ENCODE measurements at places on chromosomes 13 and 19.

DNA sequence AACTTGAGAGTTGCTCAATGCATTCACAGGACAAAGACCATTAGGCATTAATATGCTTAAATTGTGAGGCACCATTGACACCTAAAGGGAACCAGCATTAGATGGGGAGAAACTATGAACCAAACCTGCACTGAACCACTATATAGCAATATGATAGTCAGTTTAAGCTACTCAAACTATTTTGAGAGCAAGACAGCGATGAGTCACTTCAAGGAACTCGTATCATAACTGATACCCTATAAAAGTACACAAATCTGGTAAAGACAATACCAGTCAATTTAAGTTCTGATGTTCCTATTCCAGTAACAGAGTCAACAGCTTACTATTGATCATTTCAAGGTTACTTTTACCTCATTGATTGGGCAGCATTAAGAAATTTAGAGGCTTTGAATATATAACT is 151.3 kb upstream of the ATXN8OS start:
- no peak for DNase-seq

GRCh38 chr13:28046981-28047380 is 53.4 kb downstream of the FLT3 start:
- no peak for DNase-seq

DNA sequence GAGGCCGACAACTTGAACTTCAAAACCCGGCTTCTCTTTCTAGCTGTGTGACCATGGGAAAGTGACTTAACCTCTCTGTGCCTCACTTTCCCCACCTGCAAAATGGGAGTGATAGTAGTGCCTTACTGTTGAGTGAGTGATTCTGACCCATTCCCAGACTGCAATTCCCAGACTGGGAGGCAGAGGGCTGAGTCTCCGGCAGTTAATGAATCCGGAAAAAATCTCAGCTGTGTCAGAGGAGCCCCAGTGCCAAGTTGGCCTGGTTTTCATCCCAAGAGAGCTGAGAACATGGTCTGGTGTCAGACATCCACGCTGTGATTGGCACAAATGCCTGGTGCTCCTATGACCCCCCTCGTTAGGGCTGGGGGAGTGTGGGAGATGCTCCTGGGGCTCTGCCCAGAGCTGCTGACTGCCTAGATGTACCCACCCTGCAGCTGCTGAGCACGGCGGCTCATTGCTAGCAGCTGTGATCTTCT is 50.0 kb downstream of the PIN1 start:
- peak; percentile 26 for DNase-seq

DNA sequence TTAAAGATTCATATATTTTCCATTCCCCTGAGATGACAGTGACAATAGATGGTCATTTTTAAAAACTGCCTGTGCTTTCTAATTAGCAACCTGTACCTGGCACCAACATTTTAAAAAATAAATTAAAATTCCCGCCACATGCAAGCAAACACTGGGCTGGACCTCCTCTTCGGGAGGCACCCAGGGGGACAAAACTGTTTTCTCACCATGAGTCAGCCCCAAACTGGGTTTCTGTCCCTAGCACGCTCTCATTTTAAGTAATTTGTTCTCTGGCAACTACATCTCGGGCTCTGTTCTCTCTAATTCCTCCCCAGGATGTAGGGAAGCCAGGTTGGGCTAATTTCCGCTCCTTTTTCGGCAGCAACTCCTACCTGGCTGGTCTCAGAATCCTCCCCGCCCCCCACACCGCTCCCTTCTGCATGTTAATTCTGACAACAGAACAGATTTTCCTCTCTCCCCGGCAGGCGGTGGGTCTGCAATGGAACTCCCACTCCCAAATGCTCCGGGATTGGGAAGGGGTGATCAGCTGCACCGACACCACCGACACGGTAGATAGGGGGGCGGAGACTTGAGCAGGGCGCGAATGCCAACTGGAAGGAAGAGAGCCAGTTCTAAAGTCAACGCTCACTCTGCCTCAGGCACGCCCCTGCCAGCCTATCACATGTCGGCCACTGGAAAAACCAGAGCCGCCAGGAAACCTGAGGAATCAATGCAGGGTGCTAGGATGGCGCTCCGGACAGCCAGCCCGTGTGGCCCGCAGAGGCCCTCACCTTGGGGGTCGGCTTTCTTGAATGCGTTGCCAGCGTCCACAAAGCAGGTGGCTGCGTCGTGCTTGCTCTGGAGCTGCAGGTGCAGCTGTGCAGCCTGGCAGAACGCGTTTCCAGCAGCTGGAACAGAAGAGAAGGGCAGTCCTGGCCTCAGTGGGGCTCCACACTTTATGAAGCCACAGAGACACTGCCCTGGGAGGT is 14.7 kb downstream of the NAPA start:
- no peak for DNase-seq

DNA sequence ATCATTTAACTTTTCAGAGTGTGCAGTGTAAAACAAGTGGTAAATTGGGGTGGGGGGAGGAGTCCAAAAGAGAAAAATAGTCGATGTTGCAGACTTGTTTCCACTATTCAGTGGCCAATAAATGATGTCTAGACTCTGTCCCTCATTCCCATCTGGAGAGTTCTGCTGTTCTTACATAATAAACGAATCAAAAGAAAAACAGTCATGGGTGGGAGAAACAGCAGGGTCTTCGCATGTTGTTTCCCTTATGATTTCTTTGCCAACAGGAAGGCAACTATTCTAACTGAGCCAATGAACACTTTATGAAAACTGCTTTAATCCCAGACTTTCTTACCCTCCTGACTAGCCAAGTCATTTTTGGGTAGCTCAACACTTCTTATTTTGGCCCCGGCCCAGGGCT is 615.5 kb downstream of the FGF9 start:
- DNase-seq = no peak

DNA sequence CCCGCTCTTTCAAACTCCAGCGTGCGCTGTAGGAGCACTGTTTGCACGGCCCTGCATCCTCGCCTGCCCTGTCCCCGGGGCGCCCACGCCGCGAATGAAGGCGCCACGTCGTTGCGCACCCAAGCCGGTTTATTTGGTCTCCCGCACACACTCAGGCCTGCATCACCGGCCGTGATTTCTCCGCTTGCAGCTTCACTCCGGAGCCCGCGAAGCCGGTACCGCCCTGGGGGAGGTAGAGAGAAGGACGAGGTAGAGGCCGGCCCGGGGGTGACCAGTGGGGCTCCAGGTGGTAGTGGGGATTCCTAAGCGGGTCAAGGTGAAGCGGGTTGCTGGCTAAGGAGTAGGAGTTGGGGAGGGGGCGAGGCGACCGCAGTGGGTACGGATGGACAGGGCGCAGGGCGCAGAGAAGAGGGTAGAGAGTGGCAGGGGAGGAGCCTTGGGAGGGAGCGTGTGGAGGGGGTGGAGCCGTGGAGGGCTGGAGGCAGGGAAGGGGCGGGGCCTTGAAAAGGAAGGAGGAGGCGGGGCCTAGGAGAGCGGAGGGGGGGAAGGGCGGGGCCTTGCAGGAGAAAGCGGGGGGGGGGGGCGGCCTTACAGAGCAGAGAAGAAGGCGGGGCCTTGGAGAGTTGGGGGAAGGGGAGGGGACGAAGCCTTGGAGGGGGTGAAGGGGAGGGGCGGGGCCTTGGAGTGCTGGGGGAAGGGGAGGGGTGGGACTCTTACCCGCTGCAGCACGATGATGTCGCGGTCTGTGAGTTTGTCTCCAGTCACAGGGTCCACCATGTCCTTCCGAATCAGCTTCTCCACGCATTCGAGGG is 24.6 kb downstream of the NOSIP start:
- DNase-seq = peak; percentile 74

DNA sequence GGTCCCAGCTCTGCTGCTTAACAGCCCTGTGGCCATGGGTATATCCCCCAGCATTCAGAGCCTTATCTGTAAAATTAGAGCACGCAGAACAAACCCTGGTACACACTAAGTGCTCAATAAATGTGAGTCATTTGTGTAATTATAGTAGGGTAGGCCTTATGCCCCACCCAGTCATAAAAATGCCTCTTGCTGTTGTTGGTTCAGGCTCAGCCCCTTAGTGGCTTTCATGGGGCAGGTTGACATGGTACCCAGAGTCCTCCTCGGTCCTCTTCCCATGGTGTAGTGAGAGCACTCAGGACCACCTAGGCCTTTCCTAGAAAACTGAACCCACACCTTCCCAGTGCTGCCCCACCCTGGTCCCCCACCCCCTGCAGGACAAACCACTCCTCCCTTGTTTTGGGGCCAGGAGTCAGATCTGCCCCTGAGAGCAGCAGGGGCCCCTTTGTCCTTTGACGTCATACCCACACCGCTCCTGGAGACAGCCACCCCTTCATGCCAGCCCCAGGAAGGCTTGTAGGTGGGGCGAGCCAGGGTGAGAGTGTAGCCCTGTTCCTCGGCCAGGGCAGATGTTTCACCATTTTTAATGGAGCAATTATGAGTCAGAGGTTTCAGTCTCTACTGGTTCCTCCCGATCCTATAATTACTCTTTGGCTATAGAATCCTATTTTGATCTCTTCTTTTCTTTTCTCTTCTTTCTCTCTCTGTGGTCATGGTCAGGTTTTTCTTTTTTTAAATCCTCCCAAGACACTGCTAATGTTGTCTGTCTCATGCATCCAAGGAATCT is 36.8 kb downstream of the ACTN4 start:
- DNase-seq = no peak

- DNase-seq = no peak
Observed at GRCh38 chr13:114219392-114219791, 15.3 kb upstream of the CDC16 start.

DNA sequence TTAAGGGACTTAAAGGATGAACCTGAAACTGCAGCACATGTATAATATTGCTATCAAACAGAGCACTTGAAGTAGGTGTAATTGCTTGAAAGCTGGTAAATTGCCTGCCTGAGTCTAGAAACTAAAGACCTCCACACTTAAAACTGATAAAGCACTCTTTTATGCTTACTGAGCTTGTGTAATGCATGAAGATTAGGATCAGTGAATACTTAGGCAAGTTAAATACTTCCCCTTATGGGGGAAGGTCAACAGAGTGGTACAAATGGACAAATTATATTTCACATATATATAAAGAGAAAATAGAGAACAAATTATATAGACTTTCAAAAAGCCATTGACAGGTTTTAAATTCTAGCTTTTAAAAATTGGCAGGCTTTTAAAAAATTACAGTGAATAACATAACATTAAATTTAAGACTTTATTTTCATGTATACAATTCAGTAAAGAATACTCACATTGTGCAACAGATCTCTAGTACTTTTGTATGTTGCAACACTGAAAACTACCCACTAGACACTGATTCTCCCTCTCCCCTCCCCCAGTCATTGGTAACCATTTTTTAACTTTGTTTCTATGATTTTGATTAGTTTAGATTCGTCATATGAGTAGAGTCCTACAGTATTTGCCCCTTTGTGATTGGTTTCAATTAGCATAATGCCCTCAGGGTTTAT is 23.9 kb downstream of the PIBF1 start:
- no peak for DNase-seq

DNA sequence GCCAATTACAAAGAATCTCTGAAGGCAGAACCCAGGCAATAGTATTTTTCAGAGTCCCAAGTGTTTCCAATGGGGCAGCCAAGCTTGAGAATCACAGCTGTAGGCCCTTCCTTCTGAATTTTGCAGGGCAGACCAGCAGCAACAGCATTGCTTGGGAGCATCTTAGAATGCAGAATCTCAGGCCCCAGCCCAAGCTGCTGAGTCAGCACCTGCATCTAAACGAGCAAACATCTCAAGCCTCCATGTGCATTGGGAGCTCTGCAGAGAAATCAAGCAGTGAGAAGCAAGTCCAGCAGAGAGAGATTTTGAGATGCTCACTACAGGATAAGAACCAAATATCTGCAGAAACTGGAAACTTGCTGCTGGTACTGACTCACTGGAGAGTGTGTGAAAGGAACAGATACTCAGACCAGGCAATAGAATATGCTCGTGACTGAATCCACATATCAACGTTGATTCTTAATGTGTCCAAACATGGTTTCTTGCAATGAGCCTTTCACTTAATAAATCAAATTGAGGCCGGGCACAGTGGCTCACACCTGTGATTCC is 81.5 kb upstream of the TNFSF11 start:
- no peak for DNase-seq

- no peak for DNase-seq
Observed at GRCh38 chr13:78046331-78046730, 127.7 kb upstream of the EDNRB start.

- DNase-seq = no peak
Observed at GRCh38 chr13:113260996-113261395, 36.0 kb upstream of the LAMP1 start.

GRCh38 chr13:36166046-36166445 is 34.9 kb upstream of the DCLK1 start:
- DNase-seq = no peak

DNA sequence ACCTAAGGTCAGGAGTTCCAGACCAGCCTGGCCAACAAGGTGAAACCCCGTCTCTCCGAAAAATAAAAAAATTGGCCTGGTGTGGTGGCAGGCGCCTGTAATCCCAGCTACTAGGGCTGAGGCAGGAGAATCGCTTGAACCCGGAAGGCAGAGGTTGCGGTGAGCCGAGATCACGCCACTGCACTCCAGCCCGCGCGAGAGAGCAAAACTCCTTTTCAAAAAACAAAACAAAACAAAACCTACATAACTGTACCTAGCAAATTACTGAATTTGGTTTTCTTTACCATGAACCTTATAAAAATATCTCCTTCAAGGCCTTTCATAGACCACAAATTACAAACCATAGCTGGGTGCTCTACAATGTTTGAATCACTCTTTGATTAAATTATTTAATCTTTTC is 760 bp downstream of the ZNF91 start:
- DNase-seq = no peak

DNA sequence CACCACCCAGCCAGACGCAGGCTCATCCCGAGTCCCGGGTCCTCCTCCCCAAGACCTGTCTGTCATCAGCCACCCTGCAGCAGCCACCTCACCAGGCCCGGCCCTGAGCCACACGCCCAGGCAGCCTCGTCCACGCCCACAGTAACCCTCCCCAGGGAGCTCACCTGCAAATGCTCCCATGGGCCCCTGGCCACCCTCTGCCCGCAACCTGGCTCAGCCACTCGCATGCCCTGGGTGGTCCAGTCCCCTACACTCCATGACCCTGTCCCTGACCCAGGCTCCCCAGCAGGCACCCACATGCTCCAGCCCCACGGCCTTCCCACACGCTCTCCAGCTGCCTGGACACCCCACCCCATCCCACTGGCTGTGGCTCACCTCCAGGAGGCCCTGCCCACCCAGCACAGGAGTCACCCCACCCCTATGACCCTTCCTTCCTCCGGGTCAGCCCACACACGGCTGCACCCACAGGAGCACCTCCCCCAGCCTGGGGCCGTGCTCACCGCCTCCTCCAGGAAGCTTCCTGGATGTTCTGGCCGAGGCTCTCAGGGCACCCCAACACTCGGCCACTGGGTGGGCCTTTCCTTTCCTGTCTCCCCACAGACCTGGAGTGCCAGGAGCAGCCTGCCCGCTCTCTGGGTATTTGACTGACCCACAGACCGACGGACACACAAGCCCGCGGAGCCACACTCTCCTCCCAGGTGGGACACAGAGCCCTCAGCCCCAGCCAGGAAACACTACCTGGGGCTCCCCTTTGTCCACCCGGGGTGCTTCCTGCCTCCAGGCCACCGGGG is 3.6 kb downstream of the TMEM259 start:
- no peak for DNase-seq

DNA sequence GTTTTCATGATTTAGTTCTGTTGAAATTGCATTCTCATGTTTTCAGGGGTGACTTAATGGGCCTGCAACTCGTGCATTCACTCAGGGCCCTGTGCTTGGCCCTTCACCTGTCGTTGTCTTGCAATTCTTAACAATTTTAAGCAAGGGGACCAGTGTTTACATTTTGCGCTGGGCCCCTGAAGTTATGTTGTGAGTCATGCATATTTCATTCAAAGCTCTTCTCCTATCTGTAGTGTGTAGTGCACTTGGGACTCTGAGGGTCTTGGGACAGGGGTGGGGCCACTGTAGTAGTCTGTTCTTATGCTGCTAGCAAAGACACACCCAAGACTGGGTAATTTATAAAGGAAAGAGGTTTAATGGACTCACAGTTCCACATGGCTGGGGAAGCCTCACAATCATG is 211.2 kb upstream of the RXFP2 start:
- DNase-seq = no peak

GRCh38 chr19:28028881-28029444 is 1184.0 kb downstream of the UQCRFS1 start:
- DNase-seq = no peak

Data from BE2C (cell line).